Naive thymus-derived CD8-positive, alpha-beta T cell (primary cell): ENCODE measurements at places on chromosomes 6 and 20.

DNA sequence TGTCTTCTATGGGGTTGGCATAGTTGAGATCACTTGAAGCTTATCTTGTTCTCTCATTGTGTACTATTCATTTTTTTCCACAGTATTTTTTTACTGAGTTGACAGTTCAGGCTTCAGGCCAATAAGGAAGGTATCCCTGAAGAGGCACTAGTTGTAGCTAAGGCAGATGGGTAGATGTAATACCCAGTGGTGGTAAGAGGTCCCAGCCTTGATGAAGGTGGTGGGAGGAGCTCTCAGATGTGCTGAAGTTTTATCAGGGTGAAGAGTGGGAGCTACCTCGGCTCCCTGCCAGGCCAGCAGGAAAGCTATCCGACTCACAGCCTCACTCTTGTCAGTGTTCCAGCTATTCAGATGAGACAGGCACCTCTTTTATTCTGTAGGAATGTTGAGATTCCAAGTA is 87.7 kb upstream of the UFL1 start:
- no peak for DNase-seq

GRCh38 chr6:19087897-19088296 is 700.7 kb downstream of the RNF144B start:
- DNase-seq: no peak

DNA sequence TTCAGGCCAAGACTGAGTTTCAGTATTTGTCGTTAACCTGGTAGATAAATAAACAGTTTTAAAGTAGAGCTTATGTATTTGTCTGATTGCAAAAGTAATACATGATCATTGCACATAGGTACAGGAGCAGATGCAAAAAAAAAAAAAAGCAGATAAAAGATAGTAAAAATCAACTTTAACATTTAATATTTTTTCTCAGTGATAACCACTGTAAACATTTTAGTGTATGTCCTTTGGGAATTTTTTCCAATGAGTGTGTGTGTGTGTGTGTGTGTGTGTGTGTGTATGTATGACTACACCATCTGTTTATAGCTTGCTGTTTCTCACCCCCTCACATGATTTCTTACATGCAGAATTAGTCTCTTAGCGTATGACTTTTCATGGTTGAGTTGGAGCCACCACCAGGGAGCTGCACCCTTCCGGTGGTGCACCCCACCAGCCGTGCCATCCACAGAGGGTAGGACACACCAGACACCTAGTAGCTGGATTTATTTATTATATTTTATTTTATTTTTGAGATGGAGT is 26.3 kb downstream of the WRNIP1 start:
- no peak for DNase-seq

DNA sequence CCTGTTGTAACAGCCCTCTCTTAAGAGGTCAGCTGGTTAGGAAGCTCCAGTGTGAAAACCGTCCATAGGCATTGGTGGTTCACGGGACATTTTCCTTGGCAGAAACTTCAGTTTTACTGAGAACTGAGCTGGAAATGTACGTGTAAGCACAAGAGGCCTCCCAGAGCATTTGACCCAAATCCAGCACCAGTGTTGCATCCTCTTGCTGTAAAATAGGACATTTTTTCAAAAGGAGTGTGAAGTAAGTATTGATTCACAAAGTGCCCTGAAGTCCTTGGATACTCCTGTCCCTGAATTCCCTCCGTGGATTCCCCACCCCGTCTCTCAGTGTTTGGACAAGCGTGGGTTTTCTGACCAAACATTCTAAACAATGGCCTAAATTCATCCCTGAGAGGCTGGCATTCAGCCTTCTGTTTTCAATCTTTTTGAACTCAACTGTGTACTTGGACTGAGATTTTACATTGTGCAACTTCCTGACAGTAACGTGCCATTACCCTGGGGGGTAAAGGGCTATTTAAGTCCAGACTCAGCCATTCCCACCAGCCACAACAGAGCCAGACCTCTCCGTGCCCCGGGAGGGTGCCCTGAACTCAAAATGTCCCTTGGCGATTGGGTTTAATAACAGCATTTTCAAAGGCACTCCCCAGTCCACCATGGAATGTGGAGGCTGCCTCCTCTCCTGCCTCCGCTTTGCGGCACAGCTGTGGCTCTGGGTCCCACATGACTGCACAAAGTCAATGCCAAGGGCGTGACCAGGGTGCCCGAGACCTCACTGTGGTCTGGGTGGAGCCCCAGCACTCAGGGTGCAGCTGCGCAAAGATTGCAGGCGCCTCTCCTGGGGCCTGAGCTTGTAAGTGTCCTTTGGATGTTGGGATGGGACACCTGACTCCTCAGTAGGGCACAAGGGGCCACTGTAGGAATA is 92.7 kb upstream of the AFDN start:
- DNase-seq: no peak

DNA sequence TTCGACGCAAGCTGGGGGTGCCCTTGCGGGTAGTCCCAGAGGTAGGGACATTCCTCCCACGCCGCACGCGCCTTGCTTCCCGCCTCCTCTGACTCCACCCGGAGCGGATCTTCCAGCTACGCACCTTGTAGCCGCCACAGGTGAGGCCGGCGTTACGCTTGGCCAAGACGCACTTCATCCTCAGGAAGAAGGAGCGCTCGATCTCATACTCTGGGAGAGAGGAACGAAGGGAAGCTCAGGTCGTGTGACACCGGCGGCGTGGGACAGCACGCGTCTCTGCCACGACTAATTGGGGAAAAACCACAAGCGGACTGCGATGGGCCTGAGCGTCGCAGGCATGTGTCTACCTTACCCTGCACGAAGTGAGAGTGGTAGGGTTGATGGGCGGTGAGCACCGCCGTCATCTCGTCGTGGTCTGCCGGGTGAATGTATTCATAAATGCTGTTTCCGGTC is 15.5 kb downstream of the SIM1 start:
- DNase-seq: no peak

GRCh38 chr6:32175322-32175710 is 568 bp downstream of the AGPAT1 start:
- peak; percentile 38 for DNase-seq

DNA sequence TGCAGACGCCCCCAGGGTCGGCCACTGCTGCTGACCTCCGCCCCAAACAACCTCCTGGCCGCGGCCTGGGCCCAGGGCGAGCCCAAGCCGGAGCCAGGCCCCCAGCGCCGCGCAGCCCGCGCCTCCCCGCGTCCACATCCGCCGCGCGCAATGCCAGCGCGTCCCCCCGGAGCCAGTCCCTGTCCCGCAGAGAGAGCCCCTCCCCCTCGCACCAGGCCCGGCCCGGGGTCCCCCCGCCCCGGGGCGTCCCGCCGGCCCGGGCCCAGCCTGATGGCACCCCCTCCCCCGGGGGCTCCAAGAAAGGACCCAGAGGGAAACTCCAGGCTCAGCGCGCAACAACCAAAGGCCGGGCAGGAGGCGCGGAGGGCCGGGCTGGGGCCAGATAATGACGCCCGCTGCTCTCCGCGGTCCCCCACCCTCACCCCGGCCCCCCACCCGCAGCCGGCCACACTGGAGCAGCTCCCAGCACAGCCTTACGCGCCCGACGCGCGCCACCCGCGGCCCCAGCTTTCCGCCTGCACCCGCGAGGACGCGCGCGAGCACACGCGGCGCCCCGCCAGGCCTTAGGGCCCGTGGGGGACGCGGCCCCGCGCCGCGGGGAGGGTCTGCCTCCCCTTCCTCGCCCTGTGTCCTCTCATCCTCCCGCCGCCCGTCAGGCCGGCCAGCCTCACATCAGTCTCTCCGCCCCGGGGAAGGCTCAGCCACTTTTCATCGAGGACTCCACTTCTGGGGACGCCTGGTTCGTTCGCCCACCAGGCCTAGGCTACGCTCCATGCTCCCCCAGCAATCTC is 12.9 kb upstream of the SLC22A7 start:
- no peak for DNase-seq
